ENCODE measurements at places on chromosomes 1 and 21.

GRCh38 chr1:117573386-117574023 is 32.3 kb upstream of the TENT5C start:
- DNase-seq, result no peak

DNA sequence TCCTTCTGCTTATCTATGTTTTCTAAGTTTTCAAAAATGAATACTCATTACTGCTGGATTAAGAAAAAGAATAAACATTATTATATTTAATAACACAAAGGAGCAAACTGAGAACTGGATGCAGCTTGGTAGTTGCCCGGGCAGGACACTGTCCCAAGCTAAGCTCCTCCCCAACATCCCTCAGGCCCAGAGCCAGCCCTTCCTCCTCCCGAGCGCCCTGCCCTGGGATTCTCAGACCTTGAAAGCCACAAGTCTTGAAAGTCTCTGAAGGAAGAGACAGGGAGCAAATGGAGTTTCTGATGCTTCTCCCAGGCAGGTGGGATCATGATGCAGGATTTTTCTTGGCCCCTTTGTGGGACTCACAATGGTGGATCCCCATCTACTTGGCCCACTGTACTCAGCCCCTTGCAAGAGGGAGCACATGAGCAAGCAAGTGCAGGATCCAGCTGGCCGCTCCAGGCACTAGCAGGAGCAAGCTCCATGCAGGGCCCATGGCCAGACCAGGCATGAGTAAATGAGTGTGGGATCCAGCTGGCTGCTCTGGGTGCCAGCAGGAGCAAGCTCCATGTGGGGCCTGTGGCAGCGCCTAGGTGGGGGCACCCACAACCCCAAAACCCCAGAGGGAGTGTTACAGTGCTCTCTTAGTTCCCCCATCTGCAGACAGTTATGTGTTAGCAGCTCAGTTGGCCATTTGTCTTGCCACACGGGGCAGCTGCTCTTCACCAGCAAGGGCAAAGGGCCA is 32.1 kb upstream of the RAB4A start:
- no peak for DNase-seq

DNA sequence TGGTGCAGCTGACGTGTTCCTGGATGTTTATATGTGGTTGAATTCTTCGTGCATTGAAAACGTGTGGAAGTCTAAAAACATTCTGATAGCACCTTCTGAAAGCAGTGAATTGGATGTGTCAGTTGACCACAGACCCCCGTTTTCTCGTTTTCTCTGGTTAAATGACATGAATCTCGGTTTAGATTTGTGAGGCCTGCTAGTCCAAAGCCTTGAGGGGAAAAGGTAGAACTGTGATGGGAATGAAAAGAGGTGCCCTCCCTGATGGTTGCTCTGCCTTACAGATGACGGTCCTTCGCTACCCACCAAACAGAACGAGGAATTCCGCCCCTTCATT is 8.9 kb downstream of the RER1 start:
- DNase-seq, result no peak

GRCh38 chr1:85894651-85895050 is 186.4 kb upstream of the ZNHIT6 start:
- DNase-seq, result no peak

DNA sequence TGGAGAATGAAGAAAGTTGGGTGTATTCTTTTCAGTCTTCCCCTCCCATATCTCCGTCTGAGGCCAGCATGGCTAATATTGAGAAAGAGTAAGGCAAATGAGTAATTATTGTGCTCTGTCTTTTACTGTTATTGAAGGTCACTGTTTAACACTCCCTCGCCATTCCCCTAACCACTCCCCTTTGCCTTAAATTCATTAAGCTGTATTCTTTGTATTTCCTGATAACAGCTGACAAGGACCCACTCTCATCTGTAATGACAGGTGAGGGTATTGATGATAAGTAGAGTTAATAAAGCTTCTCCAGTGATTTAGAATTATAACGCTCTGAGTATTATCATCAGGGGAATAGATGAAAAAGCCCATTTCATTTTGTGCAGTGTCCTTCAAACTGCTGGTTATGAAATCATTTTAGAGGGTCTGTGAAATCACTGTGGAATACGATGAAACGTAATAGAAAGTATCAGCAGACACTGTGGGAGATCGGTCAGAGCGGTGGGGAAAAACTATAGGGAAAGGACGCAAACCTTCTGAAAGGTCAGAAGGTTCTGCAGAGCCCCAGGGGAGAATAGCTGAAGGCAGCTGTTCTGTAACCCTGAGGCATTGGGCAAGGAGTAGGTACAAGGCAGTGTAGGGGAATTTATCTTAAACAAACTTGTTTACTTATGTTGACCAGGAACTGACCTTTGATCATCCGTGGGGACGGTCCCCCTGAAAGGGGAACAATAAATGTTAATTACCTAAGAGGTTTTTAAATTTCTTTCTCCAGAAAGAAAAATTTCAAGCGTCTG is 46.3 kb upstream of the CACYBP start:
- DNase-seq, result no peak

GRCh38 chr1:198830412-198830811 is 191.6 kb downstream of the PTPRC start:
- DNase-seq, result no peak

DNA sequence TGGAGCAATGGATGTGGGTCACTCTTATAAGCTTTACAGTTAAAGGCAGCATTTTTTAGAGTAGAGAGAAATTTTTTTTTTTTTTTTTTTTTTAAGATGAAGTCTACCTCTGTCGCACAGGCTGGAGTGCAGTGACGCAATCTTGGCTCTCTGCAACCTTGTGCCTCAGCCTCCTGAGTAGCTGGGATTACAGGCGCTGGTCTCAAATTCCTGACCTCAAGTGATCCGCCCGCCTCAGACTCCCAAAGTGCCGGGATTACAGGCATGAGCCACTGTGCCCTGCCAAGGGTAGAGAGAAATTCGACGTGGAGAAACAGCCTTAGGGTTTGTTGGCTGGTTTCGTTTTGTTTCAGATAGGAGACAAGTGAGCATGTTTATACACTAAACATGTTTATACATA is 594.2 kb upstream of the ADAMTS5 start:
- DNase-seq, result no peak

GRCh38 chr1:8943498-8944405 is 1.9 kb upstream of the CA6 start:
- DNase-seq, result no peak

DNA sequence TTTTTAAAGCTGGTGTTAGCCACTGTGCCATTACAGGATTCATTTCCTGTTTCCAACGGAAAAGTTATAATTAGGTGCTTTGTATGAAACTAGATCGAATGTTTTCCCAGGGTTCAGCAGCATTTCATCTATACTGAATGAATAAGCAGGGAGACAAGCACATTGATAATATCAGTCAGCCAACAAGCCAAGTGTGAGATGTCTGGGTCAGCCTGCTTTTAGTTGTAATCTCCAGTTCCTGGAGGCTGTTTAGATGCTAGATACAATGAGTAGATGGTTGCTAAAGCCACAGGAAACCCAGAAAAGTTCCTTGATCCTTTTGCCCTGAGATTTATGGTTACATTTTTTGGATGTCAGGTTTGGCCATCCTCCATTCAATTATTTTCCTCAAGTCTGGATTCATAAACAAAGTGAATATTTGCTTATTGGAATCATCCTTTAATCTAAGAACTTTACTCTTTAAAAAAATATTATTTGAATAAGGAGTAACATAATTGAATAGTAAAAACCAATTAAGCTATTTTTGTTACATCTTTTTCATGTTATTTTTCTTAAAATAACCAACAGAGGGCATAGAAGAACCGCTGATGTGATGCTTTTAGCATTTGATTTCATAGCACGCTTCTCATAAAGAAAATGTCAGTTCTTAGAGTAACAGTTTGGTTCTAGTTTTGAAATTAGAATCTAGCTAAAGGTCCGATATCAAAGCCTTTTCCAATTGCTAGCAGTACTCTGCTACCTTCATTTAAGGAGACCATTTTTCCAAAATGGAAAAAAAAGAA is 76.6 kb downstream of the HSPA13 start:
- no peak for DNase-seq

DNA sequence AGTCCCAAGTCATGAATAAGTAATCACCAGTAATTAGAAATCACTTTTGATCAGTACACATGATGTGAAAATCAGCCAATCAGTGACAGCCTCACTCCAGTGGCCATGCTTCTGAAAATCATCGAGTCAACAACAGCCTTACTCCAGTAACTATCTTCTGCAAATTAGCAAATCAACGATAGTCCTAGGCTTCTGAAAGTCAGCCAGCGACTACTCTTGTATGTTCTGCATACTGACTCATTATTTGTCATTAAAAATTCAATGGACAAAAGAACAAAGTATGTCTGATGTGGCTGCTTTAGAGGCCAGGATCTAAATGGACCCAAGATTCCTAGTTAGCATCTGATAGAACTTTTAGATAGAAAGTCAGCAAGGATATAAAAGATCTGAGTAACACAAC is 102.5 kb downstream of the GPR52 start:
- DNase-seq, result no peak

DNA sequence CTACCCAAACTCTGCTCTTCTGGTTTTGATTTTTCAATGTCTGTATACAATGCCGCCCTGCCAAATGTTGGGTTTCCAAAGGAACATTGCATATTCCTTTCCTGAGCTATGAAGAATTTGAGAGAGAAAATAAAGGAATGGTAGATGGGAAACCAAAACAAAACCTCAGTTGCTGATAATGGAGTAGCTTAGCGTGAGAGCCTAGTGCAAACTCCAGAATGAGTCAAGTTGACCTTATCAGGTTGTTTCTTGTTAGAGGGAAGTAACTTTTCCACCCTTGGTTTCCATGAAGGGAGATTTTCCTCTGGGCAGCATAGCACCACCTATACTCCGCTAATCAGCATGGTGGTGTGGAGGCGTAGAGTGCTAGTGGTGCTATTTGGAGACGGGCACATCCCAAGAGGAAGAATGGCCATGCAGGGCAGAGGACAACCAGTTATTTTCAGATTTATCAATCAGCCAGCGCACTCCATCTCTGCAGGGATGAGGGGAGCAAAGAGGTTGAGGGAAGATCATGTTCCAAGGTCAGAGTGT is 51.6 kb downstream of the BACH1 start:
- no peak for DNase-seq

- DNase-seq, result no peak
Measured at GRCh38 chr1:209688746-209689234, 13.6 kb downstream of the G0S2 start.

GRCh38 chr1:40582116-40582515 is 50.7 kb downstream of the ZNF684 start:
- DNase-seq, result no peak

GRCh38 chr1:66294707-66295370 is 239.1 kb upstream of the SGIP1 start:
- no peak for DNase-seq

DNA sequence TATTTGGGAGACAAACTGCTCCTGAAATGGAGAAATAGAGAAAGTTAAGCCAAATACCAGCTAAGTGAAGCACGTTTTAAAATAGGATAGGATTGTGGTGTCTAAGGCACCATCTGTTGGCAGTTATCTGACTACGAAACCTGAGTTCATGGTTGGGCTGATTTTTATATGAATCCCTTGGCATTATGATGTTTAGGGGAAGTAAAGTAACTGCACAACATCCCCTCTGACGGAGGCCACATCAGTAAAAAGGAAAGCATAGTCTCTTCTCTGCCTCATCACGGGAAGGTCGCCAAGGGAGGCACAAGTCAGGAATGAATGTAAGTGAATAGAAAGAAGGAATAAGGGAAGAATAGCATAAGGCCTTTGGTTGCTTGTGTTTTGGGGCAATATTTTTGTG is 128.0 kb downstream of the PRRX1 start:
- no peak for DNase-seq

GRCh38 chr1:158717344-158717743 is 3.2 kb downstream of the OR6K3 start:
- DNase-seq, result no peak

GRCh38 chr1:115506518-115506917 is 135.3 kb upstream of the VANGL1 start:
- no peak for DNase-seq

GRCh38 chr1:157597959-157598667 is at the start of gene FCRL4:
FCRL4 (minus strand) TSS chr1:157598085; CDS start chr1:157597944, 141 bp downstream.
- DNase-seq, result no peak

DNA sequence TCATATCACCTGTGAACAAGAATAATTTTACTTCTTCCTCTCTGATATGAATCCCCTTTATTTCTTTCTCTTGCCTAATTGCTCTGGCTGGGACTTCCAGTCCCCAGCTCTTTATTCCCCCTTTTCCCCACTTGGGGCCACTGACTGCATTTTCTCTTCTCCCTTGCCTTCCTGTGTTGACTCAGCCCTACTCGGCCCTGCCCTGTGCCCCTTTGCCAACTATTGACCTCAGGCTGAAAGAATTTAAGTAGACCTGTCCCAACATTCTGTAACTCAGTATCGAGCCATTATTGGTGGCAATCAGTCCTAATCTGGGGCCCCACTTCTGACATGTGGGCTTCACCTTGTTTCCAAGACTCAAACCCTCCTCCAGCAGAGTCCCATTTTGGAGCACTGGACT is 60.6 kb upstream of the STUM start:
- DNase-seq, result no peak

DNA sequence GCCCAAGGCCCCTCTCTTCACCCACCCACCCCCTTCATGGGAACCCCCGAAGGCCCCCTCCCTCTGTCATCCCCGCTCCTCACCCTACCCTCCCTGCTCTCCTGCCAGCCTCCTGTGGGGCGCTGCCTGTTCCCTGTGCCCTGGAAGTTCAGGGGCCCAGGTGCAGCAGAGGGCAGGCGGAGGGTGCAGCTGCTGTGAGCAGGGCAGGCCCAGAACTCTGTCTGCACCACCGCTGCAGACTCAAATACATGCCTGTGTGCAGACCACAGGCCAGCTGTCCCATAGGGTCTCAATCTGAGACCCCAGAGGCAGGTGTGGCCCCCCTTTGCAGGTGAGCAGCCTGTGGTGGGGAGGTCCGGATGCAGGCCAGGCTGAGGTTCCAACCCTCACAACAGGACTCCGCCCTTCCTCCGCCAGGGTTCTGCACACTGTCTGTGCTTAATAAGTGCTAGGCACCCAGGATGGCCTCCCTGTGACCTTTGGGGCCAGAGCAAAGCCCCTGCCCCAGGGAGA is 62.5 kb downstream of the WNT9A start:
- no peak for DNase-seq

DNA sequence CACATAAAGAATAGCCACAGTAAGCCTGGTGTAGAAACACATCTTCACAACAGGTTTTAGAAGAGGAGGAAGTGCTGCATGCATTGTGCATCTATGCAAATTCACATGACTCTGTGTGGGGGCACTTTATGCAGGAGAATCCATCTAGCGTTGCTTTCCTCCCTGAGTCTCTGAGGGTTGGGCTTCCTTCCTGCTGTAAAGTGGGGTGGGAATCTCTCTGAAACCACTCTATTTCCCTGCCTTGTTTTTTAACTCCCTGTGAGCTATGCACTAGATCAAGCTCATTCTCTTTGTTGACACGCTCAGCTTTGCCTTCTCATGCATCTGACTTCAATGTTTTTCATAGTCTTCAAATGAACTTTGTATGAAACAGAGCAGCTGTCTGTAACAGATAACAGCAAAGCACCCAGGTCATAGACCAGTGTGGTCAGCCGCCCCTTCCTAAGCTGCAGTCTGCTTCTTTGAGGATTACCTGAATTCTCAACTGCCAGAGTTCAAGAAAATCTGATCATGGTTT is 102.7 kb upstream of the DPH5 start:
- DNase-seq, result no peak

- no peak for DNase-seq
Measured at GRCh38 chr1:238457610-238458009, 566.9 kb upstream of the ZP4 start.
